ENCODE measurements at places on chromosomes 11 and 22.

DNA sequence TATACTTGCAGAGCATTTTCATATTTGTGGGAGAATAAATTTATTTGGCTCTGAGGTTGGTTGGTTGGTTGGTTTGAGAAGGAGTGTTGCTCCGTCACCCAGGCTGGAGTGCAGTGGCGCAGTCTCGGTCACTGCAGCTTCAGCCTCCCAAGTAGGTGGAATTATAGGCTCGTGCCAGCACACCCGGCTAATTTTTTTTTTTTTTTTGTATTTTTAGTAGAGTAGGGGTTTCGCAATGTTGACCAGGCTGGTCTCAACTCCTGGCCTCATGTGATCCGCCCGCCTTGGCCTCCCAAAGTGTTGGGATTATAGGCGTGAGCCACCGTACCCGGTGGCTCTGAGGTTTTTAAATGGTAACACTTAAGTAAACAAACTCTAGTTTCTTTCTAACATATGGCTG, 161.1 kb downstream of the TEAD1 start:
- H3K36me3 ChIP-seq, result no peaks in the 10 kb centered on the region
- no peak overlapping the region for H3K4me3 ChIP-seq
- H3K4me1 ChIP-seq, result no peaks in the 10 kb centered on the region

DNA sequence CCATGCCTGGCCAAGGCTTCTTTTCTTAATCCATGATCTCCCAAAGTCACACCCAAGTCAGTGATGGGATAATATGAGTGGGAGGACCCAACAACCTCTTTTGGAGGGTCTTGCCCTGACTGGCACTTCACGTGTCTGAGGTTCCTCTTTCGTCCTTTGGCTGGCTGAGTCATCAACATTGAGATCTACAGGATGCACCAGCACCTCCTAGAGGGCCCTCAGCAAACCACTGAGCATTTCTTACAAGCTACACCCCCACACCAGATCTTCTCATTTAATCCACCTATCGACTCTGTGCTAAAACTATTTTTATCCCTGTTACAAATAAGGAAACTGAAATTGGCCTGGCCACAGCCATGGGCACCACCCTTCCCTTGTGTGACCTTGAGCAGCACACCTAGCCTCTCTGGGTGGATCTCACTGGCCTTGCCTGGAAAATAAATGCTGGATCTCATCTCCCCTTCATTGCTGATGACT, 63.4 kb downstream of the FLI1 start:
- H3K27me3 ChIP-seq, result no peaks in the 10 kb centered on the region
- peaks cover 74% of the 10 kb centered on the region for H3K4me1 ChIP-seq
- peak overlapping the region; percentile 86 for H3K27ac ChIP-seq
- H3K4me3 ChIP-seq, result peak overlapping the region; percentile 14

- no peak overlapping the region for H3K27ac ChIP-seq
- H3K27me3 ChIP-seq, result no peaks in the 10 kb centered on the region
- peaks cover 10% of the 10 kb centered on the region for H3K36me3 ChIP-seq
- no peak overlapping the region for H3K4me3 ChIP-seq
- DNase-seq, result no peak
Measured at GRCh38 chr11:13324141-13324540, 46.6 kb downstream of the BMAL1 start.

- H3K27me3 ChIP-seq, result peaks cover 47% of the 10 kb centered on the region
- peaks cover 2% of the 10 kb centered on the region for H3K4me1 ChIP-seq
- DNase-seq, result no peak
- H3K36me3 ChIP-seq, result no peaks in the 10 kb centered on the region
- H3K4me3 ChIP-seq, result peak overlapping the region; percentile 53
Measured at GRCh38 chr11:33375236-33375635, 118.1 kb downstream of the HIPK3 start.

GRCh38 chr11:134730101-134730500, 318.1 kb upstream of the B3GAT1 start:
- peaks cover 5% of the 10 kb centered on the region for H3K27me3 ChIP-seq
- no peaks in the 10 kb centered on the region for H3K36me3 ChIP-seq
- H3K4me1 ChIP-seq, result no peaks in the 10 kb centered on the region
- DNase-seq, result no peak
- H3K27ac ChIP-seq, result no peak overlapping the region

- H3K36me3 ChIP-seq, result no peaks in the 10 kb centered on the region
- no peak overlapping the region for H3K4me3 ChIP-seq
- peak; percentile 25 for DNase-seq
- H3K4me1 ChIP-seq, result no peaks in the 10 kb centered on the region
Measured at GRCh38 chr11:113991170-113991569, 16.3 kb downstream of the HTR3A start.

All from activated naive CD4-positive, alpha-beta T cell treated with anti-CD3 and anti-CD28 coated beads for 36 hours (primary cell).